ENCODE measurements at places on chromosomes 4 and X.
A peak's percentile ranks its signal among the peaks of the same experiment; 100 is the strongest.

- DNase-seq: no peak
Observed at GRCh38 chr4:148007314-148007760, 275.4 kb downstream of the ARHGAP10 start.

DNA sequence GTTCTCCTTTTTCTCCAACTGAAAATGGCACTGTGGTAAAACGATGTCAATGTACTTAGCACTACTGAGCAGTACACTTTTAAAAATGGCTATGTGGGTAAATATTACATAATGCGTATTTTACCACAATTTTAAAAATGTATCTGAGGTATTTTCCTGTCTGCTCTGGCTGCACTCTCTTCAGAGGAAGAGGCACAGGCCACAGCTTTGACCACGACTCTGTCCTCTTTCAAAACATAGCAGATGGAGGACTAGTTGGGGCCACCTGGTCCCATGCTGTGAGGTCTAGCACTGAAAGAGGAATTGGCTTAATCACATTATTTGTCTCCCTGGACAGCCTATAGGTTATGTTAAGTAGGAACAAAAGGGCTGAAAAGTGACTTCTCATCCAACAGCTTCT is 5.2 kb downstream of the KCNE5 start:
- DNase-seq: no peak

DNA sequence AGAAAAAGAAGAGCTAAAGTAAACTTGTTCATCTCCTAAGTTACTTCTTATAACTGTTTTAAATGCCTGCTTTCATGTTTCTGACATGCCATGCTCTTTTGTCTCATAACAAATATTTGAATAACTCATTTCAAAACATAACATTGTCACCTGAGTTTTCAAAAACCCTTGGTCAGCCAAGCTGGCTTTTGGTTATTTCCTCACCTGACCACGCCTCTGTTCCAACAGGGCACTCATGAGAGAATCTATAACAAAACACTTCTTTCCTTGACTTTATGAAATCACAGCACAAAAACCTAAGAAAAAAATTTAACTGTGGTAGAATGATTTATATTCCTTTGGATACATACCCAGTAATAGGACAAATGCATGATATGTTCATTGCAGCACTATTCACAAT is 172.9 kb upstream of the GALNT7 start:
- DNase-seq: no peak

DNA sequence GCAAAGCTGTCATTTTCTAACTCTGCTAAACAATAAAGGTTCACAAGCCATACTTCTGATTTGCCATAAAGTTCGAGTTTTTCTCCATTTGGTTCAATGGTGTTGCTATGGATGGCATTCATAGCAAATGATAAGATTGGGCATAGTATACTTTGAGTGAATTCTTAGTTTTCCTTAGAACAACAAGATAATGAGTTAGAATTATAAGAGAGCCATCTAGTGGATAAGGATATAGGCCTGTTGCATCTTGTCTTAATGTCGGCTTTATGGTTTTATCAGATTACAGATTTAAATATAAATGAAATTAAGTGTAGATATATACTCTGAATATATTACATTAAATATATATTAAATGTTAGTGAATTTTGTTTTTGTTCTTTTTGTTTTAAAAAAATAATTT is 644.6 kb downstream of the IL1RAPL1 start:
- no peak for DNase-seq

DNA sequence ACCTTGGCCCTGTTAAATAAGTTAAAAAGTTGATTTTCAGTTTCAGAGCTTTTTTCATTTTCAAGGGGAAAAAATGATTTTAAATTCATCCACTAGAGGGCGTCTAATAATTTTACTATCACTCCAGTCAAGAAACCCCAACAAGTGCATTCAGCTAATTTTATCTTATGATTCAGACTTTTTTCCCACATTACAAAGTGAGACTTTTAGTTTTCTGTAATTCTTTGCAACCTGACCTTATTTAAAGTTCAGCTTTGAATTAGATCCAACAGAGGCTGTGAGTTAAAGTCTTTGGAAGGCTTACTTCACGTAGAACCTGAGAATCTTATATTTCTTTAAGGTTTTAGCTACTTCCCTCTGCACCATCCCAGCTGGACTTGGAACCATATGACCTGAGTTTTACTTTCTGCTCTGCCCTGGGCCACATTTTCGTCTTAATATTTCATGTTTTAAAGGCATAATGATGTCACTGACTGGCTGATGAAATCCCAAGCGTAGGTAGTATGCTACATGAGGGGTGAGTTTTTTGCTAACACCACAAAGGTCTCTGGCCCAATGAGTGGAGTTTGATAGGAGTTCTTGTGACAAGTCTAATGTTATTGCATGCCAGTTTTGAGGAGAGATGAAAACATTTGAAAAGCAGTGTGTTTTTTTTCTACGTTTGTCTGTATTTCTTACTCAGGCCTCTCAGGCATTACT is 7.2 kb downstream of the GNRHR start:
- no peak for DNase-seq

DNA sequence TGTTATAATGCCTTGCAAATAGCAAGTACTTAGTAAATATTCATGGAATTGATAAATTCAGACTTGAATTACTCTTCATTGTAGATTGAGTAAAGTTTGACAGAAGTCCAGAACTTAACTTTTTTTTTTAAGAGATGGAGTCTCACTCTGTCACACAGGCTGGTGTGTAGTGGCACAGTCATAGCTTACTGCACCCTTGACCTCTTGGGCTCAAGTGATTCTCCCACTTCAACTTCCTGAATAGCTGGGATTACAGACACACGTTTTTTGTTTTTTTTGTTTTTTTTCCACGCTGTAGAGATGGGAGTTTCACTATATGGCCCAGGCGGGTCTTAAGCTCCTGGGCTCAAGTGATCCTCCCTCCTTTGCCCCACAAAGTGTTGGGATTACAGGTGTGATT is 32.1 kb downstream of the UBE2K start:
- no peak for DNase-seq

DNA sequence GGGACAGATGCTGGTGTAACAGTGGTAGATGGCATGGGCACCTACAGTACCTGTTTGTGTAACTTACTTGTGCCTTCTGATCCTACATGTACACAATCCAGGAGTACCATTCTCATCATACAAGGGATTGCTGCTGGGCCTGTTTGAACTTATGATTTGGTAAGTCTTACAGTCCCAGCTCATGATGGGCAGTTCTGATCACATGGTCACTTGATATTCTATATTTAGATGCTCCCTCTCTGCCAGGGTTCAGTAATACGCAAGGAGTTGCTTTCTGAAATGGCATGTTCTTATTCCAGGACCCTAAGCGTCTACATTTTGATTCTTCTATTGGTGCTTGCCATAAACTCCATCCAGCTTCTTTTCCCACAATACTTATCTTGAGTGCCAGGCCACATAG is 54.4 kb upstream of the ATP6AP2 start:
- no peak for DNase-seq

DNA sequence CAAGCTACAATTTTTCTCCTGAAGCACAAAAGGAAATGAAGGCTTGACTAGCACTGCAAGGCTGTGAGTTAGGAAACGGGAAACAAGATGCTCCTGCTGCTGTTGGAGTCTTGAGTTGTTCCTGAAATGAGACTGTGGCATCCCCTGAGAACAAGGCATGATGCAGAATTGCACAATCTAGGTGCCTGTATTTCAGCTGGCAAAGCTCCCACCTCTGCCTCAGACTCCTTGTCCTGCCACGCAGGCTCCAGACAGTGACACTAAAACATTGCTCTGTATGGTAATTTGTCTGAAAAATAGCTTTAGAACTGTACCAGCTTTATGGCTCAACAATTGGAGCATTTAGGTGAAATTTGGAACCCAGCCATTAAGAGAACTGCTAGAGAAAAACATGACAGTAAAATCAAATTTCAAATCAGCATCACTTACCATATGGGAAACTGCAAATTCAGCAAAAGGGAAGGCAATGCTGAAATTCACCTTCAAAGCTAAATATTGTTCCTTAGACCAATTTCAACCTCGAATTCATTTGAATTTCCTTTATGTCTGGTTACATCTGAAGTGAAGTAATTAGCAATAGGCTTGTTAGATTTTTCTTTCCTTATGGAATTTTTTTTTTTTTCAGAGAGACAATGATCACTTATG is 103.4 kb downstream of the MFAP3L start:
- DNase-seq: no peak

GRCh38 chrX:100994352-100995281 is 25.1 kb downstream of the ARL13A start:
- no peak for DNase-seq

DNA sequence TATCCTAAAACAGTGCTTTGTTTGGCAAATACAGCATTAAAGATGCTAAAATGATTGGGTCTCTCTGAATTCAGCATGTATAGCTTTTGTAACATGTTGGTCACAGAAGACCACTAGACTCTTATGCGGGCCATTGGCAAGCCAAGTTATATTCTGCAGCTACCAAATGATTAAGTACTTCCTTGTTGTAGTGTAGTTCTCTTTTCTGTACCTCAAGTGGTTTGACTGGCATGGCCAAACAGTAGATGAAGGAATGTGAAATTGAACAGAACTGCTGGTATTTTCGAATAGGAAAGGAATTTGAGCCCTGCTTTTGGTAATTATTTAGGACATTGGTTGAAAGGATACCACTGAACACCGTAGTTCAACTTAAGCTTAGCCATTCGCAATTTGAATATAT is 193.9 kb upstream of the GPC4 start:
- DNase-seq: no peak

DNA sequence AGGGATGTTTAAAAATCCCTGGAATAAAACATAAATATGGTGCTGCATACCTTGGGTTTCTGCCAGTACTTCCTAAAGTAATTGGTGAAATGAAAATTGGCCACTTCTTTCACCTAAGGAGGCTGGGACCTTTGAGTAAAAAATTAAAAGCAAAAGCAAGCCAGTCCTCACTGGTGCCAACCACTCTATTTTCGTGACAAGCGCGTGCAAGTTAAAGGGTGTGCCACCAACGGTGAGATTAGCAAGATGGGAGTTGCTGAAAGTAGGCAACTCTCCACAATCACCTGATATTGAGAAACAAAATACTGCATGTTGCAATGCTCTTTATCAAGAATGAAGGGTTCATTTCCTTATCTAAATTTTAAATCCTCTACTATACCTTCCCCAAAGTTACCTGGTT is 19.7 kb upstream of the RTL9 start:
- no peak for DNase-seq

DNA sequence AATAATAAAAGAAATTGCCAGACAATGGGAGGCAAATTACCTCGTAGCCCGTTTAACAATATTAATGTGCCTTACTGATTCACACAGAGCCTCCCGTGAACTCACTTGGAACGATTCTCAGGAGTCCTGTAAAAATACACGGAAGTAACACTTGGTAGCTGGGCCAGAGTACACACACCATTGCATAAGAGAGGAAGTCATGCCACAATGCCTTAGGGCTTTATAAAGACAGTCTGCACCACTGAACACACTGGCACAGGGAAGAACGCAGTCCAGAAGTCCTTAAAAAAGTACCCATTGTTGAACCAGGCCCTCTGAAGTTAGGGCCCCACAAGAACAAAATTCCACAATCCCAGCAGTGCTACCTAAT is 15.1 kb downstream of the SLC2A9 start:
- DNase-seq: no peak

- no peak for DNase-seq
Observed at GRCh38 chrX:119266364-119266995, 30.4 kb downstream of the PGRMC1 start.

DNA sequence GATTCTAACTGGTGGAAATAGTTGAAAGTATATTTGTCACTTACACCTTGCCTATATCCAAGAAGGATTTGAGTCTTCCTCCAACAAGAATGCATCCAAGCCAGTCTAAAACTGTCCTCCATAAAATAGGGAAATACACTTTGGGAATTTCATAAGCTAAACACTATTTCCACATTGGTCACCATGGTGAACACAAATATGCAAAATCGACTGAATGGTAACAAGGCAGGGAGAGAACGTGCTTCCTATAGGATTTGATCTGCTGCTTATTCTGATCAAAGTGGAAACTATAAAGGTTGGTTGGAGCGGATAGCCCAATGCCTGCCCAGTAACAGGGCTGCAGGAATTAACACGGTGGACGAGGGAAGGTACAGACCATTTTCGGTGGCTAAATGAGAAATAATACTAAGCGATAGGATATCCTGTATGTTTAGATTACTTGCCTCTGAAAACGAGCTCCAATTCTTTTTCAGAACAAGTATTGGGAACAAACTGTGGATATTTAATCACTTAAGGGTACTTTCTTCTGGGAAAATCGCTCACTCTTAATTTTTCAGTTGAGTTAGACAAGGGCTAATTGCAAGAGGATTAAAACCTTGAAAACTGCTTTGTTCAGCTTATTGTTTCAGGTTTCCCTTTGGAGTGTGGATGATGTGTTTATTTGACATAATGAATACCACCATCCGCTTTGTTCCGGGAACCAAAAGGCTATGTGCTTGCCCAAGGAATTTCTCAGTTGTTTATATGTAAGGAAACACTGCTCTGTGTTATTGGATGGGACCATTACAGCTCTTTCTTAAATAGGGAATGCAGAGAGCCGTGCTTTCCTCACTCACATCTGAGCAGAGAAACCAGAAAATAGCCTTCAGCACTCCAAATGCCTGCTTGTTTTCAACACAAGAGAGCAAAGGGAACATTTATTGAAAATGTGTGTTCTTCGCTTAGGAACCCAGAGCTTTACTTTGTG is 194.4 kb downstream of the CBR4 start:
- no peak for DNase-seq

DNA sequence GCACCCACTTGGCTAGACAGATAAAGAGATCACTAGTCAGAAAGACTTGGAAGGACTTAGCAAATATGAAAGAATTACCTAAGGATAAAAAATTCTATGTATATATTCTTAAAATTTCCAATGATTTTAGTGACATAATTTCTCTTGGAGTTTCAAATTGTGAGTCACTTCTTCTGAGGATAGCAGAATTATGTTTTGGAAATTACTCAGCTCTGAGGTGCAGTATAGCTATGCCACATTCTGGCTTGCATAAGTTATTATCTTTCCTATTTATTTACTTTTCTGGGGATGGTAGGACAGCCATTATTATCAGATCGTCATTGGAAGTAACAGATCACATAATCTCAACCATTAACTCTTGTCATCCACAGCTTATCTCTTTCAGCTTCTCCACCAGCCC is 853.5 kb downstream of the TRIML1 start:
- DNase-seq: no peak

GRCh38 chr4:165872461-165873297 is at the start of gene TLL1:
Gene TLL1 (plus strand): TSS chr4:165873237. CDS start chr4:165873905, 668 bp downstream.
- DNase-seq: no peak

- DNase-seq: peak; percentile 7
Observed at GRCh38 chr4:104064646-104065577, 345.1 kb upstream of the TACR3 start.

GRCh38 chrX:17597836-17598439 is 139.4 kb upstream of the SCML1 start:
- no peak for DNase-seq

- no peak for DNase-seq
Observed at GRCh38 chr4:169260217-169260866, 10.4 kb downstream of the SH3RF1 start.

DNA sequence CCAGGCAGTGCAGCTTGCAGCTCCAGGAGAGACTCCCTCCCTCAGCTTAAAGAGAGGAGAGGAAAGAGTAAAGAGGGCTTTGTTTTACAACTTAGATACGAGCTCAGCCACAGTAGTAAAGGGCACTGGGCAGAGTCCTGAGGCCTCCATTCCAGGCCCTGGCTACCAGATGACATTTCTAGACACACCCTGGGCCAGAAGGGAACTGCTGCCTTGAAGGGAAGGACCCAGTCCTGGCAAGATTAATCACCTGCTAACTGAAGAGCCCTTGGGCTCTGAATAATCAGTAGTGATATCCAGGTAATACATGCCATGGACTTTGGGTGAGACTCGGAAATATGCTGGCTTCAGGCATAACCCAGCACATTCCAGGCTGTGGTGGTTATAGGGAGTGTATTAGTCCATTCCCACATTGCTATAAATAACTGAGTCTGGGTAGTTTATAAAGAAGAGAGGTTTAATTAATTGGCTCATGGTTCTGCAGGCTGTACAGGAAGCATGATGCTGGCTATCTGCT is 15.3 kb upstream of the SLC16A2 start:
- no peak for DNase-seq
